ENCODE measurements at places on chromosomes 3 and 15. TPM values are rescaled to one million over a fixed set of nuclear protein-coding genes. Genes with fewer than 3 reads are reported as not detected.

The SCAPER gene
- 24.7 TPM for total RNA-seq

The PLOD2 gene
- 98.3 TPM for total RNA-seq

The NAA80 gene
- total RNA-seq: 7.3 TPM

The DUOX2 gene
- 0.22 TPM for total RNA-seq

The RETNLB gene
- total RNA-seq: not detected

The IL17RB gene
- not detected for total RNA-seq

The DAPK2 gene
- total RNA-seq: 44.9 TPM

The PLSCR2 gene
- not detected for total RNA-seq

The ARNT2 gene
- total RNA-seq: 1.5 TPM

The C3orf18 gene
- 9.2 TPM for total RNA-seq

The GOLGA8Q gene
- 9.0 TPM for total RNA-seq

The DOCK3 gene
- total RNA-seq: 5.3 TPM

The DPP8 gene
- total RNA-seq: 33.1 TPM

The CFAP91 gene
- total RNA-seq: 2.9 TPM

The AMIGO3 gene
- total RNA-seq: not detected

Measured in subcutaneous adipose tissue (tissue), 4 donors.